ENCODE measurements at places on chromosomes 2 and 18.

DNA sequence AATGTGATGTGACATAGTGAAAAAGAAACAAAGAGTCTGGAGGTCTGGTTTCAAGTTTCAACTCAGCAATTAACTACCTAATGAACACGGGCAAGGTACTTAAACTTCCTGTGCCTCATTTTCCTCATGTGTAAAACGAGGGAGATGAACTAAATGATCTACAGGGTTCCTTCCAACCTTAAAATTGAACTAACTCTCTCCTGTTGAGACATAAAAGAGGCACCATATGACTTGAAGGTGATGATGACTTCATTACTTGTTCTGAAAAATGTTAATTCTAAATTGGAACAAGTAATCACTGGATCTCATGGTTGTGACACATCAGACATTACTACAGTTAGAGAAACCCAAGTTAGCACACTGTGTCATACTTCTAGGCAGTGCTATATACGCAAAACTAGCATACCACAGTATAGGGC lies 8.9 kb upstream of the REL start:
- no peak for DNase-seq

GRCh38 chr2:127453392-127454171 lies 35.4 kb downstream of the PROC start:
- no peak for DNase-seq

- DNase-seq = no peak
Measured at GRCh38 chr2:36379710-36380448, 24.3 kb downstream of the CRIM1 start.

DNA sequence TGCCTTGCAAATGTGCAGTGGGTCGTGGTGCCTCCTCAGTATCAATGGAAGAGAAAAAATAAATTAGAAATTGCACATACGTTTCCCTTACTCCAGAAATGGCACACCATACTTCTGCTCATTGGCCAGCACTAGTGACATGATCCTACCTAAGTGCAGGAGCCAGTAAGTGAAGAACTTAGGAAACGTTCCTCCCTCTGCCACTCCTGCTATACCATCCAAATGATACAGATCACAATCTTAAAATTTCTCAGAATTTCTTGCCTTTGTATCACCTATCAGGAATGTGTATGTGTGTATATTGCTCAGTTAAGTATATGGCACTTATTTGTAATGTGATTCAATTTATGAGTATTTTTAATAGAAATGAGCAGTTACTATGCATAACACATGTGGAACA lies 237.0 kb upstream of the UBE2E3 start:
- no peak for DNase-seq

- DNase-seq = peak; percentile 17
Measured at GRCh38 chr2:230877759-230878598, 13.2 kb downstream of the ITM2C start.

GRCh38 chr2:180322781-180323180 lies 315.7 kb upstream of the CWC22 start:
- no peak for DNase-seq

DNA sequence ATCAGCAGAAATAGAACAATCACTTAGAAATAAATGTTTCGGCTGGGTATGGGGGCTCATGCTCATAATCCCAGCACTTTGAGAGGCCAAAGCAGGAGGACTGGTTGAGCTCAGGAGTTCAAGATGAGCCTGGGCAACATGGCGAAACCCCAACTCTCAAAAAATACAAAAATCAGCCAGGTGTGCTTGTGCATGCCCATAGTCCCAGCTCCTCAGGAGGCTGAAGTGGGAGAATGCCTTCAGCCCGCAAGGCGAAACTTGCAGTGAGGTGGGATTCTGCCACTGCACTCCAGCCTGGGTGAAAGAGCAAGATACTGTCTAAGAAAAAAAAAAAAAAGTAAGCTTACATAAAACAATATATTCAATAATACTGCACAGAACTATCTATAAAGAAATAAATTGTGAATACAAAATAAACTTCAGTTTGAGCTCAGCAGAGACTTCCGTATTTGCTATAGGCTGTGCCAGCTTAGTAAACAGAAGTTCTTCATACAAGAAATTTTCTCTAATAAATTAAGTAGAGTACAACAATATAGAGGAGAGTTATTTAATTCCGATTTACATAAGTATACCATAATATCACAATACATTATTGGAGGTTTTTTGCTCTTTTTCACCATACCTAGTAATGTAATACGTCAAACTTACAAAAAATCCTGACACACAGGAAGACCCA lies 43.6 kb downstream of the SRBD1 start:
- no peak for DNase-seq

- no peak for DNase-seq
Measured at GRCh38 chr2:196329959-196330358, 158.6 kb upstream of the STK17B start.

DNA sequence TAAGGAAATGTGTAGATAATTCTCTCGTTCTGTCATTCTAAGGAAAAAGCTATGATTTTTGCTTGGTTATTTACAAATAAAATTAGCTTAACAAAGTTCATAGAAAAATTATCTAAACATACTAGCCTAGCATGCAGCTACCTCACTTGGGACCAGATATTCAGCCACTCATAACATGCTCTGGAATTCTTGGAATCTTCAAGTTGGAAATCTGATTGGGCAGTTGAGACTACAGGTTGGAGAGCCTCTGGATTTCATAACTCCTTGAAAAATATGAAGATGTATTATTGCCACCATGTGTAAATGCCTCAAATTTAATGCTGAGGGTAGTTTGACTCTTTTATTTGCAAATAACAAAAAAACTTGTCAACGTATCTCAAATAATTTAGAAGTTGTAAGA lies 132.2 kb upstream of the GULP1 start:
- DNase-seq = no peak

DNA sequence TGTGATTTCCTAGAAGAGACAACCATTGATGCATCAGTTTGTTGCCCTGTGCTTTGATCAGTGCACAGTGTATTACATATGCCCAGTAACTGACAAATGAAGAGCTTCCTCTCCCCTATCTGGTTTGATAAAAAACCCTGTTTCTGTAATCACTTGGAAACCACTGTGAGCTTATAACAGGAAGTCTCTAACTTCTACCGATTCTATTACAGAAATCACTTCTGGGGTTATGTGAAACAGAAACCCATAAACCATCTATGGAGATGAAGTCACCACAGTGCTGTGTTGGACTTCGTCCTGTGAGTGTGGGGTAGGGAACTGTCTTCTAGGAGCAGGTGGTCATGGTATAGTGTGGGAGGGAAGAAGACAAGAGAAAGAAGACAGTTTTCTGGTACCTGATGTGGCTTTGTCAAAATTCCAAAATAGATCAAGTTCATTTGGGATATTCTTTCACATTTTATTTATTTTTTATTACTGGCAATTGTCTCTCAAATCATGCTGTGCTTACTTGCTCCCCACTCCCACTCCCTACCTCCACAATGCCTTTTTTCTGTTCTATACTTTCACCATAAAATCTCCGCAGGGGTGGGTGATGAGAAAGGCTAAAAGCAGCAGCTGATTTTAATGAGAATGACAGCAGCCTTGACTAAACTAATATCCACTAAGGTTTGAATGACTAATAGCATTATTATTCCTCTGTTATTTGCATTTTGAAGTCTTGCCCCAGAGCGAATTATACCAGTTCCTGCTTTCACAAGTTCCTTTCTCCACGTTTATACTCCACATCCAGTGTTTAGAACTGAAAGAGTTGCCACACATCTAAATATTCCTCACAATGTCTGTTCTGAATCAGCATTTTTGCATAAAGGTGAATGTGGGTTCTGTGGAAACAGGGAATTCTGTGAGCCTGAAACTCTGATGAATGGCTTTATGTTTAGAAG lies 41.7 kb upstream of the RND3 start:
- no peak for DNase-seq

DNA sequence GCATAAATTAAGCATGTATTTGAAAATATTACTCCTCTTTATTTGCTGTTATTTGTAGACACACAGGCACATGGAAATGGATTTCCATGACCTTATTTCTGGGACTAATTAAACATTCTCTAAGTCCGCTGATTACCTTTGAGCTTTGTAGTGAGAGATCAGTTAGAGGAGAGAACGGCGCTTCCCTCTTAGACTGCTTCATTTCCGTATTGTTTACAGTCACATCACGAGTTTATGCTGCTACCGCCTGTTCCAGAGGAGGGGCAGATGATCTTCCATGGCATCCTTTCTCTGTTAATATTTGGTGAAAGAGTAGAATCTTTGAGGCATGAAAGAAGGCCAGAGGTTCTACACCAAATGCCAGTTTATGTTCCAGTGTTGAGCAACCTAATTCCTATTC lies 404.4 kb downstream of the TRIB2 start:
- no peak for DNase-seq

DNA sequence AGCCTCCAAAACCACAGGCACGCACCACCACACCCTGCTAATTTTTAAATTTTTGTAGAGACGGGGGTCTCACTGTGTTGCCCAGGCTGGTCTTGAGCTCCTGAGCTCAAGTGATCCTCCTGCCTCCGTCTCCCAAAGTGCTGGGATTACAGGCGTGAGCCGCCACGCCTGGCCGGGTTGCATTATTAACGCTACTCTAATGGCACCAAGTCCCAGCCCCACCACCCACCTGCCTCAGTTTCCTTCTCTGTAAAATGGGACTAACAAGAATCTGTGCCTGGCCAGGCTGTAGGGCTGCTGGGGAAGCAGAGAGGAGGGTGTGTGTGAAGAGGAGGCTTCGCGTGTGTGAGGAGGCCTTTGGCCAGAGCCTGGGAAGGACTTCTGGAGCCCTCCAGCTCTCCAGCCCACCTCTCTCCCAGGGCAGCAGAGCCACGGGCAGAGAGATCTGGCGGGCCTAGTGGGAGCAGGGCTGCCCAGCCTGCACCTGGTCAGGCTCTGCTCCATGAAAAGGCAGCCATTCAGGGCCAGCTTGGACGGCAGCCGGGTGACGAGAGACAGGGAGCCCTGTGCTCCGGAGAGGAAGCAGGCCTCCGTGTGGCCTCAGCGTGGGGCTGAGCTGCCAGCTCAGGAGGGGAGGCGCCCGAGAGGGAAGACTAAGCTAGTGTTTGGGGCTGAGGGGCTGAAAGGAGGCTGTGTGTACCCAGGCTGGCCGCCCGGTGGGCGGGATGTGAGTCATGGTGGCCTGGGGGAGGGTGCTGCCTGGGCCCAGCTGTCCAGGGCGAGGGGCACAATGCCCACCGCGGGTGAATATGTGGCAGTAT lies 7.4 kb upstream of the B3GNT7 start:
- no peak for DNase-seq

- DNase-seq = no peak
Measured at GRCh38 chr2:215535741-215536140, 99.9 kb upstream of the FN1 start.

GRCh38 chr2:235670974-235671787 lies 177.3 kb downstream of the AGAP1 start:
- DNase-seq = no peak

DNA sequence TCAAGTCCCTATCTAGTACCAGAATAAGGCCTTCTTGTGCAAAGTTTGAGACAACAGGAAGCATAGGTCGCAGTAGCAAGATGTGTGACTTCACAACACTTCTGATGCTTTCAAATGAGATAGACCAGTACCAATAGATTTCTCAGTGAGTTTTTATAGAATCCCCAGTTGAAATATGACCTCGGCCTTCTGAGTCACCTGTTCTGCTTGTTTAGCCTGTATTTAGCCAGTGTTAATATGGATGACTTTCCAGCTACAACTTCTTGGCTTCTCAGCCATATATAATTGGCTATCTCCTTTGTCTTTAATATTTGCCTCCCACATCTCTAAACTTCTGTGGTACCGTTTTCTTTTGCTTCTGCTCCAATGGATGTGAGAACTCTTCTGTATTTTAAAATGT lies 113.8 kb downstream of the KYNU start:
- no peak for DNase-seq

GRCh38 chr2:187434342-187434785 lies 13.7 kb downstream of the CALCRL start:
- no peak for DNase-seq

- no peak for DNase-seq
Measured at GRCh38 chr2:226664661-226665060, 135.0 kb downstream of the IRS1 start.

GRCh38 chr2:228545748-228546145 lies 364.3 kb upstream of the SPHKAP start:
- no peak for DNase-seq

GRCh38 chr2:217864963-217865772 lies 137.6 kb downstream of the TNS1 start:
- no peak for DNase-seq

DNA sequence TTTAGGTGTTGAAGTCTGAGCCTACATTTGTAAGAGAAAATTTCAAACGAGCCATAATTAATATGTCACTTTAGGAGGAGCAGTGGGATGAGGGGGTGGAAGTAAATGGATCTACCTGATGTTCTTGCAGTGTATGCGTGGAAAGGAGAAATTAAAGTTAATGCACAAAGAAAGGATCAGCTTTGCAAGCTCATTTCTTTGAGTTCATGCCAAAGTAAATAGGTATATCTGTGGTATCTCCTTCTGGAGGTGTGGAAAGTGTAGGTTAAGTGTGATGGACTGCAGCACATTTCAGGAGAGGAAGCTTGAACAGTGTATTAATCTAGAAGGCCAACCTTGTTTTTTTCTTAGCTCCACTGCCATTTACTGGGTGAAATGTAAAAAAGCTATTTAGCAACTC lies 307.5 kb upstream of the ZEB2 start:
- no peak for DNase-seq

- DNase-seq = no peak
Measured at GRCh38 chr18:21109936-21110712, 1.5 kb downstream of the ROCK1 start.

DNA sequence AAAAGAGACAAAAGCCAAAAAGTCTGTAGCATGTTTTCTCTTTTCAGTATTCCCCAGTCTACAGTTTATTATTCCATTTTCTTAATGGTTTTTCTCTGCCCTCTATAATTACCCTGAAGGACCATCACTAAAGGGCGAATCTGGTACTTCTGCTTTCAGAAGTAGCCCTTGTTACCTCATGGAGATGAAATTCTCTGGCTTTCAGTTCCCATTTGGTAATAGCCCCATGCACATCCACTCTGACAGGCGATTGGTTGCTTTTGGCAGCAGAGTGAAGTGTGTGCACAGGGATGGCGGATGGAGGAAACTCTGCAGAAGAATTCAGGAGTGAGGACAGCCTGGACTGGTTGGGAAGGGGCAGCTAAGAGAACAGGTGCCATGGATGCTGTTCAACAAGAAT lies 66.3 kb upstream of the NABP1 start:
- DNase-seq = no peak

DNA sequence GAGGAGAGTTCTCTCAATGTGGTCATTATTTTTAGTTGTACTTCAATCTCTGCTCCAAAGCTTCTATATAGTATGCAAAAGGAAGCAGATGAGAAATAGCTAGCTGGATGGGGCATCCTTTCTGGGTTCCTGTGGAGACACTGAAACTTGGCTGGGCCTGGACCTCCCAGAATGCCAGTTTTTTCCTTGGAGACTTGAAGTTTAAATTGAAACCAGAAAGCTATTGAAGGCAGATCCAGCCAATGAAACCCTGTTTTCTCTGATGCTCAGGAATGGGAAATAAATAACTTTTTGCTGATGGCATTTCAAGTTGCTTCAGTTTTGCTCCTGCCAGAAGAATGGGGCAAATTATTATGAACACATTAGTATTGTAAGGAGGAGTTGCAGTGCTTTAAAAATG lies 2.9 kb downstream of the SETBP1 start:
- DNase-seq = no peak

All from activated T-cell treated with anti-CD3 and anti-CD28 coated beads for 4 hours (primary cell).